ENCODE measurements at places on chromosomes 1 and 21. TPM values are rescaled to one million over a fixed set of nuclear protein-coding genes. Genes with fewer than 3 reads are reported as not detected.

KIRREL1 gene
- polyA plus RNA-seq = 41.3 TPM

DDAH1 gene
- polyA plus RNA-seq = 6.1 TPM

PLA2G2D gene
- polyA plus RNA-seq = not detected

DNA sequence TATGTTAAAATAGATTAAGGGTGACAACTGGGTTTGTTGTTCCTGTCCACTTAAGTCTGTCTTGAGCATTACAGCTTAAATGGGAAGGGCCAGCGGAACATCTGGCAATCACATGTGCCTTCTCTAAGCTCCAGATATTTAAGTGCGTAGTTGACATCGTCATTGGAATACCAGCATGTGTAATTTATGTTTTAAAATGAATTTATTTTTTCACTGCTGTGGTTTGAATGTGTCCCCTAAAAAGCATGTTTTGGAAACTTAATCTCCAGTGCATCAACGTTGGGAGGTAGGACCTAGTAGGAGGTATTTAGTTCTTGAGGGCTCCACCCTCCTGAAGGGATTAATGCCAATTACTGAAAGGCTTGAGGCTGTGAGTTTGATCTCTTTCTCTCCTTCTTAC is 13.4 kb downstream of the ZCCHC17 start:
- DNase-seq = no peak

DNA sequence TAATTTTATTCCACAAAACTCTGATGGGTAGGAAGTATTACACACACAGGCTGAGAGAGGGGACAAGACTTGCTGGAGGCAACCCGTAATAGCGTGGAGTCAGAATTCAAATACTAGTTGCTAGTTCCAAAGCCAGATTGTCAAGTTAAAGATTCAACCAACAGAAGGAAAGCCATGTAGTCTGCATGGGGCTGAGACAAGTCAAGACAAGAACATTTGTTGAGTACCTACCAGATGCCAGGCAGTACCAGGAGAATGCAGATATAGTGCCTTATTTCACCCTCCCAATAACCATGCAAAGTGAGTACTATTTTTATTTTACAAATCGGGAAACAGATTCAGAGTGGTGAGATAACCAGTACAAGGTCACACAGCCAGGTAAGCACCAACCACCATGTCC is 110.4 kb upstream of the SPATA6 start:
- DNase-seq = no peak

DNA sequence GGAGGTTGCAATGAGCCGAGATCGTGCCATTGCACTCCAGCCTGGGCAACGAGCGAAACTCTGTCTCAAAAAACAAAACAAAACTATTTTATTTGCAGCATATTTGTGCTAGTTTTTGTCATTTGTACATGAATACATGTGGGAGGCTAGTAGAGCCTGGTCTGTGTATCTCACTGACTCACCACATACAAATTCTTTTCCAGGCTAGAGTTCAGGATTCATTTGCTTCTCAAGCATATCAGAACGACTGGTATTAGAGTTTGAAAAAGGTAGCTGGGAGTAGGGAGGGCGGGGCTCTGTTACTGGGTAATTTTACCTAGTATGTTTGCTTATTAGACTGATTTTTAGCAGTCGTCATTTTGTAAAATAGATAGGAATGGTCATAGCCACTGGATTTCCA is 4.5 kb upstream of the TOR3A start:
- no peak for DNase-seq

- no peak for DNase-seq
Observed at GRCh38 chr1:29682171-29682918, 446.0 kb downstream of the PTPRU start.

DNA sequence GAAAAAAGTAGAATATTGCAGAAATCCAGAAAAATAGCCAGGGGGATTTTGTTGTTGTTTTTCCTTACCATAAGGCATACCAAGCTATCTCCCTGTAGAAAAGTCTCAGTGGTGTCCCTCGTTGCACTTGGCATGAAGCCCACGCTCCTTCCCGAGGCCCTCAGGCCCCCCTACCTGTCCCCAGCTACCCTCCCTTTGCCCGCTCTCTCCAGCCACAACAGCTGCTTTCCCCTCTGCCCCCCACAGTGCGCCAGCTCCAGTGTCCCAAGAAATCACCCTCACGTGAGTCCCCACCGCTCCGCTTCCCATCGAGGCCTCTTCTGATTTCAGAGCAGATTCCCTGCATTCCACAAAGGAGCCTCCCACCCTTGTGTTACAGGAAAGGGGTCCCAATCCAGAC is 8.4 kb downstream of the AGTRAP start:
- no peak for DNase-seq

DNA sequence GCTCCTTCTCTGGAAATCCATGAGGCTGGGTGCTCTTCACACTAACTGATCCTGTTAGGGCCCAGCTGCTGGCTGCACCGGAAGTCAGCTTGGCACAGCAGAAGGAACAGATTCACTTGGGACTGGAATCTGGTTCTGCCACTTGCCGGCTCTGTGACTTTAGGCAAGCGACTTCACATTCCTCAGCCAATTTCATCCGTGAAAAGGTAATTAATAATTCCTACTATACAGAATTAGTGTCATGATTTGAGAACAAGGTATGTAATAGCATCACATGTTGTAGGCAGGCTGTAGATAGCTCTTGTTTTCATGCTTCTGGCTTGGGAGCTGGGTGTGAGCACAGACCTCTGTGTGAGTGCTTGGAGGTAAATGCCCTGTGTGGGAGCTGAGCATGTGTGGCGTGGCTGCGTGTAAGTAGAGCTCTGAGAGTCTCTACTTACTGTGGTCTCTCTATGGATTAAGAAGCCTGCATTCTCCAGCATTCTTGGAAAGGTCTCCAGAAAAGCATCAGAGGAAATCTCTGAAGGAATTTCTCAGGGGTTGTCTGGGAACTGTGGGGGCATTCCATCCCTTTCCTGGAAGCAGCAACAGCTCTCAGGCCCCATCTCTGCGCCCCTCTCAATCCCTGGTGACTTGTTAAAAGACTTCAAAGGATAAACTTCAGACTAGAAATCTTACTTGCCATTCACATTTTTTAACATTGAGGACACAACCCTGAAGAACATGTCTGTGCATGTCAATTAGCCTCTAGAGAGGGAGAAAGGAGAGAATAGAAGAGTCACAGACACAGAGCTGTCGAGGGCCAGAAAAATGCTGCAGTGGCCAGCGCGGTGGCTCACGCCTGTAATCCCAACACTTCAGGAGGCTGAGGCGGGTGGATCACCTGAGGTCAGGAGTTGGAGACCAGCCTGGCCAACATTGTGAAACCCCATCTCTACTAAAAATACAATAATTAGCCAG is 47.7 kb upstream of the PPM1J start:
- DNase-seq = no peak

VASH2 gene
- polyA plus RNA-seq = 4.7 TPM

- DNase-seq = no peak
Observed at GRCh38 chr1:245177071-245177900, 22.5 kb downstream of the KIF26B start.

BRWD1 gene
- 6.4 TPM for polyA plus RNA-seq

DNA sequence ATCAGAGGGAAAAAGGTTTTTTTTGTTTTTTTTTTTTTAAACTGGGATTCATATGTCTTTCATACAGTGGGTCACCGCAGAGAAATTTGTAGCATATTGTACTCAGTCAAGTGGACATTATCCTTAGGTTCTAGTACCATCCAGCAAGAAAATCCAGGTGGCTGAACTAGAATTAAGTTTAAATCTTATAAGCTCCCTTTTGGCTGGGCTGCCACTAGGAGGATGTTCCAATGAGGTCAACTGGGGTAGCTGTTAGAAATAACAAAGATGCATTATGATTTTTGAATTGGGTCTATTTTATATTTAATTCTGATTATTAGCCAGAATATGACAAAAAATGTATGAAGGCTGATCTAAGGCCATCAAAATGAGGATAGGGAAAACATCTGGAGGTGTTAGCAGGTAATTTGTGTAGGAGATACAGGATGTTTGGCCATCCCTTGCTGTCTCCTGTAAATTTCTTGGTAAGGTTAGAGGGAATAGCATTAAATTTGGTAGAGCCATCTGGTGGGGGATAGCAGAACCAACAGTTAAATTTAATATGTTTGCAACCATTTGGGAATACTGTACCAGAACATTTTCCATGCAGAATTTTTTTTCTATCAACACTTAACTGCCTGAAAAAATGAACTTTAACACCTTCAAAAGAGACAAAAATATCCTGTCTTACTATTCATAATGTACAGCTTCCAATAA is 568.5 kb upstream of the B3GALT2 start:
- peak; percentile 4 for DNase-seq

EPHA2 gene
- polyA plus RNA-seq = 87.1 TPM

C8B gene
- polyA plus RNA-seq = not detected

DNA sequence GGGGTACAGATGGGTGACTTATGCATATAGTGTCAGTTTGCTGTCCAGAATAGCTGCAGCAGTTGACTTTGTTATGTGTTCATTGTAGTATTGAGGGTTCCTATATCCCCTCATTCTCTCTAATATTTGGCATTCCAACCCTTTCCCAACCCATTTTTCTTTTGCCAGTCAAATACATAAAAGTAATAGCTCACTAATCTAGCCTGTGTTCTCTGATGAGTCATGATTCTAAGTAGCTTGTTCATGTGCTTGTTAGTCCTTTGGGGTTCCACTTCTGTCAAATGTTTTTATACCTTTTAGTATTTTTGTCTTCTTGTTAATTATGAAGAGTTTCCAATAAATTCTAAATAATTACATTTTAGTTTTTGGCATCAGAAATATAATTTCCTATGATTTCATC is 99.2 kb upstream of the MROH9 start:
- DNase-seq = no peak

GRCh38 chr1:167239257-167239656 is 18.6 kb downstream of the POU2F1 start:
- DNase-seq = no peak

DNA sequence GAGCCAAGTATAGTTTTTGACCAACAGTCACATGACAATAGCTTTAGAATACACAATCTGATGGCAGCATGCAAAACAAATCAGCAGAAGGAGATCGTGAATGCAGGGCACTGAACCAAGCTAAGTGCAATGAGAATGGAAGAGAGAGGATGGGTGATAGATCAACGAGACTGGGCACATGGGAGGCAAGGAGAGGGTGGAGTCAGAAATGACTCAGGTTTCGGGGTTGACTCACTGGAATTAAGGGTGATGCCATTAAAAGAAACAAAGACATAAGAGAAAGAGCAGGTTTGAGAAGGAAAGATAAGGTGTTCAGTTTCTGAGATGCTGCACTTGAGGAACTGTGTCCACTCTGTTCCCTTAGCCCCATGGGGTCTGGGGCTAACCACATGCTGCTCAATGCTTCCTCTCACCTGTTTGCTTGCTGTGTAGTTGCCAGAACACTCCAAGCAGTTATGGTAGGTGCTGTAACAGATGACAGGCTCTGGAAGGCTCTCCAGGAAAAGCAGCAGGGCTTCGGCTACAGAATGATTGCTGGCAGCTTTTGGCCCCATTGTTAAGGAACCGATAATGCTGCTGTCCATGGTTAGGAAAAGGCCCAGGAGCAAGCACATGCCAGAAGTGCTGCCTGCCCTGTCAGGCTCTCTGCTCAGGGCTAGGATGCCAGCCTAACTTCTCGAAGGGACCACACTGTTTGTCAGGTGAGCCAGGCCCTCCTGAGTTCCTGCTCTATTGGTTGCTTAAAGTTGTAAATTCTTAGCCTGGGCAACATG is 6.1 kb upstream of the MTF1 start:
- no peak for DNase-seq

TTC34 gene
- 0.04 TPM for polyA plus RNA-seq

SPRR3 gene
- polyA plus RNA-seq = not detected

- DNase-seq = no peak
Observed at GRCh38 chr1:94793296-94793656, 26.9 kb upstream of the SLC44A3 start.

PGLYRP4 gene
- not detected for polyA plus RNA-seq

GRCh38 chr1:154711416-154711815 is 103.4 kb upstream of the ADAR start:
- no peak for DNase-seq

Data from A549 (cell line).